ENCODE measurements at places on chromosomes 7 and 10. TPM values are rescaled to one million over a fixed set of nuclear protein-coding genes. Genes with fewer than 3 reads are reported as not detected.

Gene PTF1A
- total RNA-seq = not detected

GRCh38 chr10:11443468-11444154 is 167.8 kb downstream of the USP6NL start:
- DNase-seq = no peak

DNA sequence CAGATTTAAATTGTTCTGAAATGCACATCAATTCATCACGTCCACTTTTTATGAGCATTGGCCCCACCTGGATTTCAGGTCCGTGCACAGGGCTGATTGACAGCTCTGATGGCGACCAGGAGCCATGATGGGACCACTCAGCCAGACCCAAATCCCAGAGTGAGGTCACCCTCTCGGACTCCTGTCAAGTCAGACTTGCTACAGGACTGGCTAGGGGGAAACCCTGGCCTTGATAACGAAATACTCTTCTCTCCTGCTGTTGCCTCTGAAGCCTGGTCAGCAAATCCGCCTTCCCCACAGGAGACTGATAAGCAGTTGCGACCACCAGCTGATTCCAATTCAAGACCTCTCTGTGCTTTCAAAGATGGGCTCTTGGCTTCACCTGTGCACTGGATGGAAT is 76.4 kb downstream of the CARD11 start:
- no peak for DNase-seq

DNA sequence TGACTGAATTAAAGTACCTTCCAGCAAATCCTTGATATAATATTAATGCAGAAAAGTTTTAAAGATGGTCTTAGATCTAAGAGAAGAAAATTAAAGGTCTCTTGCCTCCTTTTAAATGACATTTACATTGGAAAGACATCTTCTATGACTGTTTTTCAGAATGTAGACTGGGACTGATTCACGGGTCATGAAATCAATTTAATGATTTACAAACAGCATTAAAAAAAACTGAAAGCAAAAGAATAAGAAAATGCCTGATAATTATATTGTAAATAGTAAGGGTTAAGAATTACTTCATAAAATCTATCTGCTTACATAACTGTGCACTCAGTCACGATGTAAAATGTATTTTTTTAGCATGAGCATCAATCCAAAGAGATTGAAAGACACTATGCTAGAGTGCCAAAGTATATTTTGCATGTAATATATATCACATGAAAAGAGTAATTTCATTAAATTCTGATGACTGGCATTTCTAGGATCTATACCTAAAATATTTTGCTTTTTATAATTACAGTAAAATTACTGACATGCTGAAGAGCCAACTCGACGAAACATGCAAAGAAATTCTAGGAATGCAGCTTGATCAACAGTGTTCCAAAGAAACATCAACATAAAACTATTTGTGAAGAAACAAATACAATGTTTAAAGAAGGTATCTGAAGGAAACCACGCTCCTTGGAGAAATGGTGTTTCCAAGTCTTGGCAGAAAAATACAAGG is 35.1 kb downstream of the RTKN2 start:
- DNase-seq = no peak

DNA sequence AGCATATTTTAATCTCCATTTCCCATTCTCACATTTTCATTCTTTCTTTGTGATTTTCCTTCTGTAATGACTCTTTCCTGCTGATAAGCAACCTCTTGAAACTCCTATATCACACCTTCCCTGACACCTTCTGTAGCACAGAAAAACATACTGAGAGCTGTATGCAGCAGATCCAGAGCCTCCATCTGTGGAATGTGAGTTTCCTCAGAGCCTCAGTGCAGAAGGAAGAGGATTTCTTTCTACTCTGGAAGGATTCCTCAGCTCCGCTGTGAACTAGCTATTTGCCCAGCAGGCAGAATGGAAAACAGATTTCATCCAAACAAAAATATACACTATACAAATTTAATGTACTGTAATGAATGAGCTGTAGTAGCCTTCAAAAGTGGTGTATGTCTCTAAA is 841.3 kb upstream of the ZWINT start:
- DNase-seq = no peak

GRCh38 chr10:105413997-105414396 is 772.9 kb downstream of the SORCS3 start:
- no peak for DNase-seq

DNA sequence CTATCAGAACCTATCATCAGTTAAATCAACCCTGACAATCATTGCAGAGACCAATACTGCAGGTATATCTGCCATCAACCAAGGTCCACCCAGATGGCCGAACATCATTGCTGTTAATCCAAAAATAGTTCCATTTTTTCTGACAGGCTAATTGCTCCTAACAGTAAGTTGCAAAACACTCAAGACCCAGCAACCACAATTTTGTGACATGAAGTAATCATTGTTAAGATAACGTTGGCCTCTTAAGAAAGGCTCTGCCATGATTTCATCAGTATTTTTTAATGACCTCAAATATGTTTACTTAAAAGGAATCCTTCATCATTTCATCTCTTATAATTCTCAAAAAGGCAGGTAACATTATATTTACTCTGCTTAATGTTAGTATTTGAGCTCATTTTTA is 553.4 kb upstream of the POM121L12 start:
- no peak for DNase-seq

- no peak for DNase-seq
Measured at GRCh38 chr10:64555666-64556065, 1034.5 kb downstream of the REEP3 start.

Gene ATOH7
- not detected for total RNA-seq

Data from gastrocnemius medialis (tissue), 4 donors.